Kasumi-1 (cell line): ENCODE measurements at places on chromosomes 4 and X.

DNA sequence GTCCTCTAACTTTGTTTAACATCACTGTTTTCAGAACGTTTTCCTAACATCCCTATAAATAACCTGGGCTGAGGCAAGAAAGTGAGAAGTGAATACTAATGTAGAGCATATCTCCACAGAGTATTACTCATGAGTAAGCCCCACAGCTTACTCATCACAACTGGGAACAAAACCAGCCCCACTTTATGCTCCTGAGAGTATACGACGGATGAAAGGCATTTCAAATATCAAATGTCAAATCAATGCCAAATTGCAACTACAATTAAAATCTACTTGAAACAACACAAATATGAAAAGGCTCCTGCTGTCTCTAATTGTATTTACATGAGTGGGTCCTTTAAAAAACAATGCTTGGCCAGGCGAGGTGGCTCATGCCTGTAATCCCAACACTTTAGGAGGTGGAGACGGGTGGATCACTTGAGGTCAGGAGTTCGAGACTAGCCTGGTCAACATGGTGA, 41.2 kb downstream of the SH3RF1 start:
- DNase-seq = no peak

DNA sequence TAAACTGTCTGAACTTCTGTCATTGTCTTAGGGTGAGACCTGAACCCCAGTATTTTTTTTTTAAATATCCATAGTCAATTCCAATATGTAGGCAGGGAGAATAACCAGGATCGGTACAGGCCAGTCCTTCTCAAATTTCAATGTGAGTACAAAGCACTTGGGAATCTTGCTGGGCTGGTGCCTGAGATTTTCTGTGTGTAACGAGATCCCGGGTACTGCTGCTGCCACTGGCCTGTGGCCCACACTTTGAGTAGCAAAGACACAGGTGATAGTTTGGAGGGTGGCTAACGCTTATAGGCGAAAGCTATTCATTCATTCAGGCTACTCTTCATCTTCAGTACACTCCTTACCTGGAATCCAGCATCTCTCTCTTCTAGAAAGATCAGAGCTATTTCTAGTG, 923.6 kb upstream of the TENM3 start:
- DNase-seq = no peak

DNA sequence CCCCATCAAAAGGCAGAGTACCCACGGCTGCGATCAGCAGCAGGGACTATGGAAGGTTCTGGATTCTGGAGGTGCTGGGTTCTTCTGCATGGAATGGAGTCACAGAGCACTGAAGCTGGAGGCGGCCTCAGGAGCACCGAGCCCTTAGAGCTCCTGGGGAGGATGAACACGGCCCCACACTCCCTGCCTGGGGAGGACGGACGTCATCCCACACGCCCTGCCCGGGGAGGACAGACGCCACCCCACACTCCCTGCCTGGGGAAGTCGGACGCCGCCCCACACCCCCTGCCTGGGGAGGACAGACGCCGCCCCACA, 9.9 kb downstream of the LRPAP1 start:
- DNase-seq = no peak

DNA sequence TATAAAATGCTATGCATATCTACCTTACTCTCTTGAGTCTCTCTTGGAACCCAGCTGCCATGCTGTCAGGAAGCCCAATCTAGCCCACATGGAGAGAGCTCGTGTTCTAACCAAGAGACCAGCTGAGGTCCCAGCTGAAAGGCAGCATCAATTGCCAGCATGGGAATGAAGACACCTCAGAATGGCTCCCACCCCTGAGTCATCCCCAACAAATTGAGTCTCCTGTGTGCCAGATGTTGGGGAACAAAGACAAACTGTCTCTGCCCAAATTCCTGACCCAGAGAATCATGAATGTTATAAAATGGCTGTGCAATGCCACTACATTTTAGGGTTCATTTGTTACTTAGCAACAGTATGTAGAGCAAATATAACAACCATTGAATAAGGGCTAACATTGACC, 105.2 kb upstream of the STX18 start:
- no peak for DNase-seq

DNA sequence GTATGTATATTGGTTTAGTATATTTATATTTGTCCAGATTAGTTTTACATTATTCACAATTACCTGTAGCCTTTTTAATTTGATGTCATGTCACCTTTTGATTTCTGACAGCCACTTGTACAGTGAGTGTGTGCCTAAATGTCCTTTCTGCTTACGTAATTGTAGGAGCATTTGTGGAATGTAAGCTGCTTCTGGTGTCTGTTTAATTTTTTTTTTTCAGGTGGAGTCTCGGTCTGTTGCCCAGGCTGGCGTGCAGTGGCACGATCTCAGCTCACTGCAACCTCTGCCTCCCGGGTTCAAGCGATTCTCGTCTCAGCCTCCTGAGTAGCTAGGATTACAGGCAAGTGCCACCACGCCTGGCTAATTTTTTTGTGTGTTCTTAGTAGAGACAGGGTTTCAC, 91.2 kb upstream of the XAGE2 start:
- DNase-seq = no peak

- no peak for DNase-seq
Measured at GRCh38 chr4:163556650-163557391, 62.3 kb downstream of the TMA16 start.

DNA sequence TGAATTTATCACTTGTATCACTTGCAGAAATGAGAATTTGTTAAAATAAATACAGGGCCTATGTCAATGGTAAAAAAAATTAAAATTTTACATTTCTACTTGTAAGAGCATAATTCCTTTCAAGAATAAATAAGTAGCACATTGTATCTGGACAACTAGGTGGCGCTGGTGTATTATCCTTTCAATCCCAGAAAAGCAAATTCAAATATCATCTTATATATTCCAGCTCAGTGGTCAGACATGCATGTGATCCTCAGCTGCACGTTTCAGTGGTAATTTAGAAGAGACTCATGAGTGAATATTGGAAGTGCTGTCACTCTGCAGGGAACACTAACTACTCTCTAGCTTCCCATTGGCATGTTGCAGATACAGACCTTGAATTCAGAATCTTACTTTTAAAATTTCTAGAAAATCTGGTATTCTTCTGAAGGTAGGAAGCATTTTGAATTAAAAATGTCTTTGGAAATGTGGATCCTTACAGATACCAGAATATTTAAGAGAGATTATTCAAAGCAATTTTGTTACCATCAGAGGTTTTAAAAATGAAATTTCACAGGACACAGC, 1414.7 kb upstream of the TENM3 start:
- DNase-seq = peak; percentile 87

- no peak for DNase-seq
Measured at GRCh38 chr4:92969650-92970379, 666.0 kb downstream of the GRID2 start.

GRCh38 chrX:144801786-144802185, 445.5 kb upstream of the SPANXN1 start:
- DNase-seq = no peak

- DNase-seq = no peak
Measured at GRCh38 chr4:169106696-169107229, 96.7 kb upstream of the CBR4 start.

DNA sequence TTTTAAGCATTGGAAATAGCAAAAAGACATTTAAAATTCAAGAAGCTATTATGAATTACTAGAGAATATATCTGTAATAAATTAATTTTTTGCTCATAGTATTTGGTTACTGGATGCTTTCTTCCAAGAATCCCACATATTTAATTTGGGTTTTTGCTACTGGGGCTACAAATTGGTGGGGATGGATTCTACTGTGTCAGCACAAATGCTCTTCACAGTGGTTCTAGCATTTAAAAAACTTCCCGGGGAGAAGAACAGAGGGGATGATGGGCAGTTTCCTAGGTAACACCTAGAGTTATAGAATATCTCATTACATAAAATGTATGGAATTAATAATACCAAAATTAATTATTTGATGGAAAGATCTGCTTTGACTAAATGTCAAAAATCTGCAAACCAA, 68.9 kb upstream of the PRPS2 start:
- no peak for DNase-seq
